ENCODE measurements at places on chromosomes 6 and 20.

DNA sequence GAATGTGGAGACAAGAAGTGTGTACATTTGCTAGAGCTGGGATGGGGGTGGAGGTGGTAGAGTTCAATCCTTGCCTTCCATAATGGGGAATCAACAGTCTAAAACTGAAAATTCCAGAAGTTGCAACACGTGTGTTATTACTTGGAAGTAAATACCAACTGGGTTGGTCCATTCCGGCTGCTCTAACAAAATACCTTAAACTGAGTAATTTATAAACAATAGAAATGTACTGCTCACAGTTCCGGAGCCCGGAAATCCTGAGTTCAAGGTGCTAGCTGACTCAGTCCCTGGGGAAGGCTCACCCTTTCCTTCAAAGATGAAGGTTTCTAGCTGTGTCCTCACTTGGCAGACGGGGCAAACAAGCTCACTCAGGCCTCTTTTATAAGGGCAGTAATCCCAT lies 59.0 kb downstream of the RIN2 start:
- DNase-seq = no peak

- no peak for DNase-seq
Observed at GRCh38 chr6:105794239-105794638, 291.9 kb upstream of the PRDM1 start.

DNA sequence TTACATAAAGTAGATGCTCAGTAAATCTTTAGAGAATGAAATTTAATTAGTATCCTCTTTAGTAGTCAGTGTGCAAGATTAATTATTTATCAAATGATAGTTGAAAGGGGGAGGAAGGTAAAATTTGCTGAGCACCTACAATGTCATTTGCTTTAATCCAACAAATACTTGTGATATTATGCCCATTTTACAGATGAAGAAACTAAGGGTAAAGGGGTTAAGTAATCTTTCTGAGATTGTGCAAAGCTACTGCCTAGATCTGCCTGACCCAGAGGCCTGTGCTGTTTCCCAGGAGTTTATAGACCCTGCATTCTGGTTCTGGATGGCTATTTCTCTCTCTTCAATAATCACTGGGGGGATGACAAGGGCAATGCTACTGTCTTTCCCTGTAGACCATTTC lies 58.3 kb upstream of the BACH2 start:
- DNase-seq = no peak

DNA sequence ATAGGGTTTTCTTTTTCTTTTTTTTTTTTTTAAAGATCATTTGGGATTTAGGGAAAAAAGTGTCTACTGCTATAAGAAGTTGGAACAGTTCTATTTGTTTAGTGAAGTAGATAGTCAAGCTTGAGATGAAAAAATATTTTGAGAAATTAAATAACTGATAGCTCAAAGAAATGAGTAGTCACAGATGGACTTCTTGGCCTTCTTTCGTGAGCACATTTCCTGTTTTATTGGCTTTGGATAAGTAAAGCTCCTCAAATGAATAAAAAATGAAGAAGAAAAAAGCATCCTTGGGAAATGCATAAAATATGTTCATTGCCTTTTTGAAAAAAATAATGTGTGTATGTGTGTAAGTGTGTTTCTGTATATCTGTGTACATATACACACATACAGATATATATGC lies 515.9 kb downstream of the GRIK2 start:
- no peak for DNase-seq

- DNase-seq = no peak
Observed at GRCh38 chr20:8330319-8330784, 198.3 kb downstream of the PLCB1 start.

DNA sequence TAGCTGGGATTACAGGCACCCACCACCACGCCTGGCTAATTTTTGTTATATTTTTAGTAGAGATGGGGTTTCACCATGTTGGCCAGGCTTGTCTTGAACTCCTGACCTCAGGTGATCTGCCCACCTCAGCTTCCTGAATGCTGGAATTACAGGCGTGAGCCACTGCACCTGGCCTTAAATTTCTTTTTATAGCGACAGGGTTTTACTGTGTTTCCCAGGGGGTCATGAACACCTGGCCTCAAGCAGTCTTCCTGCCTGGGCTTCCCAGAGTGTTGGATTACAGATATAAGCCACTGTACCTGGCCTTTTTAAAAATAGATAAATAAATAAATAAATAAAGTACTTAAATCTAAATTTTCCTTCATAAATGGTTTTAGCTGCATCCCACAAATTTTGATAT lies 57.5 kb downstream of the LIN28B start:
- no peak for DNase-seq

DNA sequence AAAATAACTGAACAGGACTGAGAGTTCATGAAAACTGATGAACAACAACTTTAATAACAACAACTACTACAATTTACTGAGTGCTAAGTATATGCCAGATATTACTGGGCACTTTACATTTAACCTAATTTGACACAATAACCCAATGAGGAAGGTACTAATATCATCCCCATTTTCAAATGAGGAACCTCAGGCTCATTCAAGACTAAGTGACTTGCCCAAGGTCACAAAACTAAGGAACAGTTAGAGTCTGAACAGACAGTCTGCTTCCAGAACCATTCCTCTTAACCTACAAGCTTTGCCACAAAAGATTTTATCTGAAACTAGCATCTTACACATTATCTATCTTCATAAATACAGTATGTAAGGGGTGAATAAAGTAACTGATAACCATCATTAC lies 10.6 kb upstream of the NDRG3 start:
- DNase-seq = no peak

DNA sequence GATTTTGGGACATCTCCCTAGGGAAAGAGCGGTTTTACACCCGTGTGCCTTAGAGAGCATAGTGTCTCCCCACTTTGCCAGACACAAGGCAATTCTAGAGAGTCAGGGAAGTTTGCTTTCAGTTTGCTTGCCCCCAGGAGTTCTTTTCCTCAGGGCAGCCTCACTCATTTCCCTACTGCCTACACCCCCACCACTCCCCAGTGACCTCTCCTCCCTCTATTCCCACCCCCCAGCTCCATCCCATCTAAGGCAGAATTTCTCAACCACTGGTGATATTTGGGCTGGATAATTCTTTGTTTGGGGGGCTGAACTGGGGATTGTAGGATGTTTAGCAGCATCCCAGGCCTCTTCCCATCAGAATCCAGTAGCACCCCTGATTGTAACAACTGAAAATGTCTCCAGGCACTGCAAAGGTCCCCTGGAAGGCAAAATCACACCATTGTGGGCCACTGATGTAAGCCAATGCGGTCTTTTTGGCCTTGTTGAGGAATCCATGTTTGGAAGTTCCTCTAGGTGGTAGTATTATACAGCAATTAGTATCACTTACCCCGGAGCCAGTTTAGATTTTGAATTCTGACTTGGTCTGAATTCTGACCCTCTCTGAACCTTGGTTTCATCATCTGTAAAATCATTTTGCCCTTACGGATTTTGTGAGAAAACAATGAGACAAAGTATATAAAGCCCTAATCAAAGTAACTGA lies 1.3 kb downstream of the EPPIN start:
- no peak for DNase-seq

DNA sequence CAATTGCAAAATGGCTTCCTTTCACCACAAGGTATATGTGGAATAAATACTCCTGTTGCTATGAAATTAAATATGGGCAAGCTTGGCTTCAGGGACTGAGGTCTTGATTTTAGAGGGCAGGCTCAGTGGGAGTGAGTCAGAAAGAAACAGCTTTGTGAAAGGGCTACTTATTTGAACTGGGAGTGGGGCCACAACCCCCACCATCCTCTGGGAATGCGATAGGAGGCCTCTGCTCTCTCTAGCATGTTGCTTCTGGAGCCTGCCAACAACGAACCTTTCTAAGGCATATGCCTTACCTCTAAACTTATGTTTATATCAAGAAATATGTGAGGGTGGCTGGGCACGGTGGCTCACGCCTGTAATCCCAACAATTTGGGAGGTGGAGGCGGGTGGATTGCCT lies 149.7 kb downstream of the LRRC1 start:
- no peak for DNase-seq

- no peak for DNase-seq
Observed at GRCh38 chr20:32580970-32581838, 3.9 kb downstream of the NOL4L start.

DNA sequence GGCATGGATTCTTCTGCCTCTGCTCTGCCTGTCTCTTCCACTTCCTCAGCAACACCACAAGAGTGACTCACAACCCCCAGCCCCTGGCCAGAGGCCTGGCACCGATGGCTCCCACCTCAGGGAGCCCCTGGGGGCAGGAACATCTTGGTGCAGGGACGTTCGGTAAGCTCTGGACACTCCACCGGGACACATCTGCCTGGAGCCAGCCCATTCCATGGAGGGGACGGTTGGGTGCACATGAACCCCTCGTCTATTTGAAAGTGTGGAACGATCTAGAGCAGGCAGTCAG lies 246.5 kb downstream of the ERMARD start:
- no peak for DNase-seq

GRCh38 chr6:159038914-159039884 lies 5.6 kb downstream of the TAGAP start:
- peak; percentile 70 for DNase-seq

- DNase-seq = no peak
Observed at GRCh38 chr6:26400626-26401025, 1.4 kb upstream of the BTN3A1 start.

DNA sequence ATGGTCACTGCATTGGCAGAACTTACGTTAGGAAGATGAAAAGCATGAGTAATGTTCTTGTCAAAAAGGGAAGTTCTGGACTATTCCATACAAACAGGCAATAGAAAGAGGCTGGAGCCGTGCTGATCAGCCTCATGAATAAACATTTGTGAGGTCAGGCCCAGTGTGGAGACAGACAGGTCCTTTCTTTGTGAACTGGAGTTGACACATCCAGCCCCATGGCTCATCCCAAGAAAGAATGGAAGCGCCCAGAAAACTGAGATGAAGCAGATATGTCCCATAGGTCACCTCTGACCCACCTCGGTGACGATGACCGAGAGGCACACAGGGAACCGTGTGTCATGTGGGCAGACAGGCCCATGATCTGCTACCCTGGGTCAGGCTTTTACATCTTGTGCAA lies 276.0 kb upstream of the SGK1 start:
- DNase-seq = no peak

DNA sequence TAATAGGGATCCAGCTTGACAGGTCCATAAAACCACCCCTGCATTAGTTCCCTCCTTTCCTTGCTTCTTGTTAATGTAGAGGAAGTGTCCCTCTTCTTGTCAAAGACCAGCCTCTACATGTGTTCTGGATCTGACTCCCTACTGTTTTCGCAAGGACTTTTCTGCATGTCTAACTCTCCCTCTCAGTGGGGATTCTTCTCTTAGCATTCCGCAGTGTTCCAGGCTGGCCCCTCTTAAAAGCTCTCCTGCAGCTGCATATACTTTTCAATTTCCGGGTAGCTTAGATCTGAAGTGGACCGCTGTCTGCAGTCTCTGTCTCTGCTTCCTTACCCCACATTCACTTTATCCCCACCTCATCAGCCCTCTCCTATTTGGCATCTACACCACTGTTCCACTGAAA lies 96.1 kb upstream of the MAN1A1 start:
- no peak for DNase-seq

DNA sequence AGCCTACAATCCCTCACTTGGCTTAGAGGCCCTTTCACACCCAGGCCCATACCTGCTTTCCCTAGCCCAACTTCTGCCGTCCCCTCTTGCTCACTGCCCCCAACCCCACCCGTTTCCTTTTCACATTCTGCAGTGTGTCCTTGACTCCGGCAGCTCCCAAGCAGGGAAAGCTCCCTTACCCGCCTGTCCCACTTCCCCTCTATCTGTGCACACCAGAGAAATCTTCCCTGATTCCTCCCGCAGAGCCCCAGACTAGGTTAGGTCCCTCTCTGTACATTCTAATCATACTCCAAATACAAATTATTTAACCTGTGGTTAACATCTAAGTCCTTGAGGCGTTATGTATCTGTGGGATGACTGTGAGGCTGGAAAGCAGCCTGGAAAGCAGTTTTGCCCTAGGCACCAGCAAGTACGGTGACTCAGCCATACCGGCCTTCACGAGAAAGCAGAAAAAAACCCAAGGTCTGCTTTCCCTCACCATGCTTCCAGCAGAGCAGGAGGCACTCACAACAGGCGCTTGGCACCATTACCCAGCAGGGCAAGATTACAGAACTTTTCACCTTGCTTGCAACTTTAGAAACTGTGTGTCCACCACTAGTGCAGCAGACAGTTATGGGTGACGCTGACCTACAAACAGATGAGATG lies 22.3 kb downstream of the ELOVL5 start:
- no peak for DNase-seq

- DNase-seq = no peak
Observed at GRCh38 chr6:47126647-47127391, 84.7 kb upstream of the ADGRF1 start.

- DNase-seq = no peak
Observed at GRCh38 chr20:47605673-47606413, 104.2 kb downstream of the NCOA3 start.

DNA sequence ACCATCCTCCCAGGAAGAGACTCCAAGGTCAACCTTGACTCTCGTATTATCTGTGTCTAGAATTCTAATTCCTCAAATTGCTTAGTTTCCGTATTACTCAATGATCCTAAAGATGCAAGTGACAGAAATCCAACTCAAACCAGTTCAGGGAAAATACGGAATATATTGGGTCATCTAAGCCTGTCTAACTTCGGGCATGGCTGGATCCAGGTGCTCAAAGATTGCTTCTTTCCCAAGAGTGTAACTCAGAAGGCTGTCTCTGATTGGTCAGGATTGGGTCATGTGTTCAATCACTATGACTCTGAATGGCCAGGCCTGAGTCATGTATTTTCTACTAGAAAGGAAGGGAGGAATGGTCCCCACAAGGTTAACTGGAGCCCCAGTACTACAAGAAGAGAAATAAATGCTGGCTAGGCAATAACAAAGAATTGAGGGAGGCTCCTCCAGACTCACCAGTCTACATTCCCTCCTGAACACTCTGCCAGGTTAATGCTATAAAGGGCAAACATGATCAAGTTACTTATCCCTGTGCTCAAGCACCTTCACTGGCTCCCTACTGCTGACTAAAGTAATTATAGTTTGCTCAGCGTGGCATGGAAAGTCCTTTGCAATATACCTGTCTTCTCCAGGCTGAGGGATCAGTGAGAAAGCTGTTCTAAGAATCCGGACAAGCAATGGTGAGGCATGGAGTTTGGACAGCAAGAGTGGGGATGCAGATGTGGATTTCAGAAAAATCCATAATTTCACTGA lies 15.4 kb upstream of the PREX1 start:
- no peak for DNase-seq

DNA sequence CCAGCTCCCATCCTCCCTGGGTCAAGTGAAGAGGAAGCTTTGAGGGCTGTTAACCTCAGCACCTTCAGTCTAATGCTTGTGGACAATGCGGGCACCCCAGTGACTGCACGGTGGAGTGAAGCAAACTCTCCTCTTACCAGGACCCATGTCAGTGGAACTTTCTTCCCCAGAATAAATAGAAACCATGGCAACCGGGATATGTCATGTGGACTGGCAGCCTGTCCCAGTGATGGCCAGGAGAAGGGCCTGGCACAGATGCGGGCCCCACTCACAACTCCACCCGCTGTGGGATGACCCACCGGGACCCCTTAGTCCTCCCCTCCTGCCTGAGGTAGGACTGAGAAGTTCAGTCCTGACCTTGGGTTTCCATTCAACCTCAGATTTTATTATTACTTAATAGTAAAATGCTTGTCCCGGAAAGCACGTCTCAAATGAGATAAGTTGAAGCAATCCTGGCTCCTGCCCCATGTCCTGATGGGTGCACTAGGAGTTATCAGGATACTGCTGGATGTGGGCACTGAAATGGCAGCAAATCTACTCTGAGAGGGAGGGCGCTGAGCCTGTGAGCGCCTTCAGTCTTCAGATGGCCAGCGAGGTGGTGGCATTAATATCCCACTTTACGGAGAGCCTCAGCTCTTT lies 23.5 kb downstream of the TOX2 start:
- no peak for DNase-seq

GRCh38 chr6:116111552-116112528 lies 11.2 kb downstream of the NT5DC1 start:
- DNase-seq = no peak

- DNase-seq = no peak
Observed at GRCh38 chr6:105781915-105782314, 304.2 kb upstream of the PRDM1 start.

All from GM10248 (cell line).